Kidney glomerular epithelial cell (primary cell): ENCODE measurements at places on chromosomes 4 and X.

GRCh38 chr4:6968496-6968895 lies 58.9 kb downstream of the TBC1D14 start:
- DNase-seq, result no peak

- DNase-seq, result no peak
Observed at GRCh38 chr4:158936238-158936637, 166.6 kb upstream of the RAPGEF2 start.

- DNase-seq, result no peak
Observed at GRCh38 chrX:154399527-154400368, 1.6 kb downstream of the RPL10 start.

DNA sequence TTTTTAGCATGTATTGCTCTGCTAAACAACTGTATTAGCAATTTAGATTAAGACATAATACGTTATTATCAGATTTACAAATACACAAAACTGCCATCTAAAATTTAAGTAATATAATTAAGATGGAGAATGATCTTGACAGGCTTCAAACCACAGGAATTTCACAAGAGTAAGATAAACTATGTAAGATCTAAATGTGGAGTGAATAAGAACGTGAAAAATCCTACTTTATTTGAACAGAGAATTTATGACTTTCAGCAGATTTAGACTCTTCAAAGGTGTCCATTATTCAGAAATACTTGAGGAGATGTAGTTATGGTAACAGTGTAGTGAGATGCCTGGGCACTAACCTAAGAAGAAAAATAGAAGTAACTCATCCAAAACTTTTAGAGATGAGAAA lies 73.2 kb downstream of the SLC4A4 start:
- DNase-seq, result peak; percentile 45

- peak; percentile 0 for DNase-seq
Observed at GRCh38 chrX:119008110-119008744, 33.8 kb downstream of the LONRF3 start.

DNA sequence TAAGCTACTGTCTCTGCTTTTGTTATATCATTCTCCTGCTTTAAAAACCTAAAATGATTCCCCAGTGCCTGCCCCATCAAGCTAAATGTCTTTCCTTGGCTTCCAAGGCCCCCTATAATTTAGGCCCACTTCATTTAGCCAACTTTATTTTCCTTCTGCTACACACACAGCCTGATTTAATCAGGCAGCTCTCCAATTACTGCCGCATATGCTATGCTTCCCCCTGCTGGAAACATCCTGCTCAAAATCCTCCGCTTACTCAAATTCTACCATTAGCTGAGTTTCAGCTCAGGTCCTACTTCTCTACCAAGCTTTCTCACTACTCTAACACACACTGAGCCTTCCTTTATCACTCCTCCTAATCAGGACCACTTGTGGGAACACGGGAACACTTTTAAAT lies 17.0 kb downstream of the LAMP2 start:
- DNase-seq, result no peak

GRCh38 chrX:74781507-74782034 lies 143.7 kb downstream of the NEXMIF start:
- no peak for DNase-seq

GRCh38 chr4:149029056-149029651 lies 586.9 kb upstream of the NR3C2 start:
- DNase-seq, result no peak

GRCh38 chrX:18884916-18885315 lies 99.0 kb downstream of the PHKA2 start:
- no peak for DNase-seq

- DNase-seq, result no peak
Observed at GRCh38 chrX:9466124-9466495, 1.3 kb downstream of the TBL1X start.

DNA sequence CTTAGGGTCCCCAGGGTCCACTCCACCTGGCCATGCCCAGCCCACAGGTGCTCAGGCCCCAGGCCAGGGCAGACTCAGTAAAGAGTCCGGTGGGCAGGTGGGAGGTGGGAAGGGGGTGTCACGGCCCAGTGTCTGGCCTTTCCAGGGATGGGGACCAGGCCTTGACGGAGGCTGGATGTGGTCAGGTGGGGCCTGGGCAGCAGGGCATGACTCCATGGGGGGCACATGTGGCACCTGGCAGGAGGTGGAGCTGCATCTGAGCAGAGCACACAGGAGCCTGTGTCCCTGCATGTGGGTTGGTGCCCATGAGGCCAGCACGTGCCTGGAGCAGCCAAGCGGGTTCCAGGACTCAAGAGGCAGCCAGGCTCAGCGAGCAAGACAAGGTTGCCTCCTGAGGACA lies 132.9 kb downstream of the FAM53A start:
- DNase-seq, result no peak

- DNase-seq, result no peak
Observed at GRCh38 chr4:158938220-158939044, 164.4 kb upstream of the RAPGEF2 start.

GRCh38 chr4:70841211-70841610 lies 1.5 kb upstream of the GRSF1 start:
- no peak for DNase-seq

DNA sequence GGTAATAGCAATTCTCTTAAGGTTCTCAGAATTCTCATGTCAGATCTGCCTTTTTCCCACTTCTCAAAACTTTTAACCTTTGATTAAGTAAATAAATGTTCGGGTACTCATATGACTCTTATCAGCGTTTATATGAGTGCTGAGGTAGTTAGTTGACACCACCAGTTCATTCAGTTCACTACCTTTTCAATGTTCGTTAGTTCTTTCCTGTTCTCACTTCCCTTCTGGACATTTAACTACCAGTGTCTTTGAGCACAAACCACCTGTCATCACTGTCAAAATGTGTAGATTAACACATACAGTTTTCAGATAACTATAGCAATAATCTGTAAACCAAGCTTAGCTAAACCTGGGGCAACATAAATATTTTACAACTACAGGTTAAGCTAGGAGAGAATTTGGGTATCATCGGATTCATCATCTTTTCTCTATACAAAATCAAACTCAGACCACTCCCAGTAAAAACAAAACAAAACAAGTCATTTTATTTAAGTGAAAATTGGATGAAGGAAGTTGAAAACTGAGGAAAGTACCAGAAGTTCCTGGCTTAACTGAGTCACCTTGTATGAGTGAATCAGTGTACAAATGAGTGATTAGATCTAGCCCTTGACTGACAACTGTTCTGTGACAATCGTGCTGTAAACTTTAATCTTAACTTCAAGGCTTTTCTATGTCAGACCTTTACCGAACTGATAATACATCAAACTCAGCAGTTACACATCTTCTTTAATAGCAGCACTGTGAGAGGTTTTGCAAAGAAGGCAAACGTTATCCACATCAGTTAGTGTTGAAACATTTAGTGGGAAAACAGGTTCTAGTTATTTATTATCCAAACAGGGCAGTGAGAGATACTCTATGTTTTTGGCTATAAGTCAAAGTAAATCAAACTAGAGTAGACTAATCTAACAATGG lies 41.9 kb downstream of the ARHGEF38 start:
- peak; percentile 78 for DNase-seq

GRCh38 chr4:29927895-29928294 lies 792.3 kb upstream of the PCDH7 start:
- no peak for DNase-seq

- no peak for DNase-seq
Observed at GRCh38 chr4:41098093-41099048, 116.0 kb downstream of the APBB2 start.

DNA sequence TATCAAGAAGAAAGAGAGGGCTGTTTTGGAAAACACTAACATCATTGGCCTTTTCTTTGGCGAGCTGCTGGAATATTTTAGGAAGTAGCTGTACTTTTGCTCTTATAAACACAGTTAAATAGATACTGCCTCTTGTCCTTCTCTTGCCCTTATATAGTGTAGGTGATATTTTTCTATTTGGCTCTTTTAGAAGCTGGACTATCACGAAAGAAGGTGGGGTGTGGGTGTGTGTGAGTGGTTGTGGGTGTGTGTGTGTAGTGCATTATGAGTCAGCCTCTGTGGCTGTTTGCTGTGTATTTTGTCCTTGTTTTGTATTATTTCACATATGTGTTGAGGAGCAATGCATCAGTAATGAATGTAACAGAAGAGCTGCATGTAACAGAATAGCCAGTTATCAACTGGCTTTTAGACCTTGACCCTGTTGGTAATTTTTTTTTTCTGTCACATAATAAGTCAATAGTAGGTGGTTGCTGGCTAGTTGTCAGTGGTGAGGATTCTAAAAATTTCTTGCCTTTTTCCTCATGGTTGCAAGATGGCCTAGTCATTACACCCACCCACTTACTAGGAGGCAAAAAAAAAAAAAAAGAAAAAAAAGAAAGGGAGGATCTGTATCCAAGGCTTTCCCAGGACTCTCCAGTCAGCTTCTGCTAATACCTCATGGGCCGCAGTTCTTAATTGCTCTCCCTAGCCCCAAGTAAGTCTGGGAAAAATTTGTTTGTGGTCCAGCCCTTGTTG lies 23.8 kb downstream of the ARHGAP10 start:
- no peak for DNase-seq

- DNase-seq, result no peak
Observed at GRCh38 chr4:66842724-66843088, 702.6 kb downstream of the CENPC start.

GRCh38 chr4:186021461-186022167 lies 47.3 kb upstream of the TLR3 start:
- peak; percentile 34 for DNase-seq

GRCh38 chr4:147015491-147015890 lies 69.8 kb upstream of the TTC29 start:
- no peak for DNase-seq

- DNase-seq, result no peak
Observed at GRCh38 chr4:137768196-137768595, 235.9 kb upstream of the PCDH18 start.

DNA sequence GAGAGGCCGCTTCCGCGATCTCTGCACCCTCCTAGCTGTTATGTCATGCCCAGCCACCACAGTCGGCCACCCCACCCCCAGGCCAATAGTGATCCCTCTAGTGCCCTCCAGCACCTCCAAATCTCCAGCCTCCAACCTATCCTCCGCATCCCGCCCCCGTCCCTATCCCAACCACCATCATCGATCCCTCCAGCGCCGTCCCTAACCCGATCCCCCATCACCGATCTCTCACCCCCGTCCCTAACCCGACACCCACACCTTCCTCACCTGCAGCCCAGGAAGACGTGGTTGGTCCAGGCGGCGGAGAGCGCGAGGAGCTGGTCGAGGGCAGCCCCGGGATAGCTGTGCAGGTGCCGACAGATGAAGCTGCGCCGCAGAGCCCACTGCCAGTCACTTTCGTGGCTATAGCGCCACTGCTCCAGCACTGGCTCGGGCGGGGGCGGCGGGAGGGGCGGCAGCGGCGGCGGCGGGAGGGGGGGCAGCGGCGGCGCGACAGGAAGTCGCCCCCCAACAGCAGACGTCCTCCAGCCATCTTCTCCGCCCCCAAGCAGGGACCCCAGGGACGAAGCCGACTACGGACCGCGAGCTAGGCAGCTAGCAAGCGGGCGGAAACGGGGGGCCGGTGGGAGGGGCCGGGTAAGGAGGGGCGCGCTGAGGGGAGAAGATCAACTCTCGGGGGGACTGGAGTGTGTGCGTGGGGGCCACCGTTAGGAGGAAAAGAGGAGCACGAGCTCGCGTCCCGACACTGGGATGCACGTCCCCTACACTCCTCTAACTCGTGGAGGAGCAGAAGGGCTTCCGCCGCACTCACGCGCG lies 552 bp downstream of the NKRF start:
- no peak for DNase-seq

DNA sequence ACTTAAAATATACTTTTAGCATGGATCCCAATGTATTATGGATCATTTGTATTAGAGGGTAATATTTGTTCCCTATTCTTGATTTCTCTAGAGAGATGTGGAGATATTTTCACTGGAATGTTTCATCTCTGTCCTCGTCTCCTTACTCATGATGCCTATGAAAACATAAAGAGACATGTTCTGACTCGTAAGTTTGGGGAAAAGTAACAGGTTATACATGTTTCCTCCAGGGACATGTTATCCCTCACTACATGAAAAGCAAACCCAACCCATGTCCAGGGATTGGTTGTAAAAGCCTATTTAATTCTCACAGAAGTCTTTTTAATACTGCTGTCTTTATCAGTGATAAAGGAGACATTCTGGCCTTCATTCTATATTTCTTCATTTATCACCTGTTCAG lies 621.4 kb downstream of the GABRG1 start:
- DNase-seq, result no peak

DNA sequence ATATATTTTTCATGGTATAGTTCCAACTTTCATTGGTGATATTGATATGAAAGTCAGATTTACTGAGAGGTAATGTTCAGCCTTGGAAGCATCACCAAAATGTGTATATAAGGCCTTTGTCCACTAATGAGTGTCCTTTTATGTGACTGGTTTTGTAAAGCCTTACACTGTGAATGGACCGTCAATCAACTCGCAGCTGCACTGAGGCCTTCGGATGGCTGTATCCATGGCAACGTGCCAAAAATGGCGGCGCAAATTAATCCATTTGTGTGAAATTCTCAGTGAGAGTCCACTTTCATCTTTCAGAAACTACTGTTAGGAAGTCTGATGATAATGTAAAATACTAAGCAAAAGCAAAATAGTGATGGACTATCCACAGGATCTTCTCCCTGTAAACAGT lies 131.7 kb downstream of the SPCS3 start:
- no peak for DNase-seq

- no peak for DNase-seq
Observed at GRCh38 chr4:109701566-109702410, 1.5 kb downstream of the CASP6 start.

DNA sequence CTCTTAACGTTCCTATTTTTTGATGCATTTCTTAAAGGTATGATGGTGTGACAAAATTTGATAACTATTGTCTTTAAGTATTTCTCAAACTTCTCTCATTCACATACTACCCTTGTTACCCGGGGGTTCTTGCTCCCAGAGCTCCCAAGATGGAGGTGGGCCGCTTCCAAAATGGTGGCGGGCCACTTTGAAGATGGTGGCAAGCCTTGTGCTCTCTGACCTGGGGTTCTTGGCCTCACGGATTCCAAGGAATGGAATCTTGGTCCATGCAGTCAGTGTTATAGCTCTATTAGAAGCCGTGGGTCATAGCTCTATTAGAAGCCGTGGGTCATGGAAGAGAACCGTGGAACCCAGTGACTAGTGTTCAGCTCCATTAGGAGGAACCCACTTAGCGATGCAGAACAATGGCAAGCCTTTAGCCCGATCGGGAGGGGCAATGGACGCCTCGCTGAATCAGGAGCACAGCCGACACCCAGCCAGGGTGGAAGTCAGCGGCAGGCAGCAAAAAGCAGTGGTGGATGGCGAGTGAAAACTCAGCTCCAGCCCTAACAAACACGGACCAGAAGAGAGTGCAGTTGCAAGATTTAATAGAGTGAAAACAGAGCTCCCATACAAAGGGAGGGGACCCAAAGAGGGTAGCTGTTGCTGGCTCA lies 403.4 kb downstream of the MAPK10 start:
- DNase-seq, result no peak
